ENCODE measurements at places on chromosomes 3 and 15.
A peak's percentile ranks its signal among the peaks of the same experiment; 100 is the strongest.

DNA sequence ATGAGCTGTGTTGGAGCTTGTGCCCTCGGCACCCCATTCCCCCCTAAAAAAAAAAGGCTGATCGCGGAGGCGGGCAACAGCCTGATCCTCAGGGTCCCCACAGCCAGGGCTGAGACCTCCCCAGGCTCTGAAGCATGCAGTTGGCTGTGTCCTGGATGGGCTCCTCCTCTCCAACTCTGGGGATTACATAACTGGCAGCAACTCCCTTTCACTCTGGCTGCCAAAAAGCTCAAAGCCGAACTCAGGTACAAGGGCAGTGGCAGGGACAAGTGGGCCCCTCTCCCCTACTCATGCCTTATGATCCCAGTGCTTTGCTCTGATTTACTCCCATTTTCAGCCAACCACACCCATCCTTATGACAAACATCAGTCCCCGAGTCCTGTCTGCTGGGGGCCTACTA is 18.3 kb downstream of the TPRA1 start:
- H3K27ac ChIP-seq = no peak overlapping the region
- H3K36me3 ChIP-seq = peaks cover 5% of the 10 kb centered on the region
- DNase-seq = no peak
- no peak overlapping the region for H3K4me3 ChIP-seq
- H3K27me3 ChIP-seq = no peaks in the 10 kb centered on the region

DNA sequence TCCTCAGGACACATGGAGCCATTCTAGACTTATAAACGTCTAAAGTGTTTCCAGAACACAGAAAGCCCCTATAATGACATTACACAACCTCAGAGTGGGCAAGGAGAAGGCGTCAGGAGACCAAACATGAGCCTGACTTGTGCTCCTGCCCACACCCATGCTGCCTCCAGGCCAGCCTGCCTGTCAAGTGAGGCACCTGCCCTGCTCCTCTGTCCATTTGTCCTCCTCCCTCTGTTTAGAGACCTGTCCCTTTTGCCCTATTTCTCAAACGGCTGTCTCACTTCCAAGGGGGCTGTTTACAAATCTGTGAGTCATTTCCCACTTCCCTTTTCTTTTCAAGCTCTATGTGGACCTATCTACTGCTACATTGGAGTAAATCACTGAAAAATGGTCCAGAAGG is 21.0 kb downstream of the ZDHHC3 start:
- H3K4me3 ChIP-seq = no peak overlapping the region
- no peak overlapping the region for H3K27ac ChIP-seq
- no peaks in the 10 kb centered on the region for H3K27me3 ChIP-seq

DNA sequence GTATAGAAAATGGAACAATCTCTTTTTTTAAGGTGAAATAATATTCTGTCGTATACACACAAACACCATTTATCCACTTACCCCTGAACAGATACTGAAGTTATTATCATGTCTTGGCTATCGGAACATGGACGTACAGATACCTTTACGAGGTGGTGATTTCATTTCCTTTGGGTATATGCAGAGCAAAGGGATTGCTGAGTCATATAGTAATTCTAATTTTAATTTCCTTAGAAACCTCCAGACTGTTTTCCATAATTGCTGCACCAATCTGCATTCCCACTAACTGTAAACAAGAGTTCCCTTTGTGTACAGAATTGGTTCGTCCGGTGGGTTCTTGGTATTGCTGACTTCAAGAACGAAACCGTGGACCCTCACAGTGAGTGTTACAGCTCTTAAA is 179.4 kb downstream of the SHOX2 start:
- no peak overlapping the region for H3K4me3 ChIP-seq
- no peak overlapping the region for H3K27ac ChIP-seq
- DNase-seq = no peak
- H3K27me3 ChIP-seq = no peaks in the 10 kb centered on the region
- no peaks in the 10 kb centered on the region for H3K36me3 ChIP-seq

GRCh38 chr3:31035681-31036080 is 141.2 kb upstream of the GADL1 start:
- no peak overlapping the region for H3K27ac ChIP-seq
- no peak overlapping the region for H3K4me3 ChIP-seq
- H3K36me3 ChIP-seq = peaks cover 2% of the 10 kb centered on the region
- no peaks in the 10 kb centered on the region for H3K27me3 ChIP-seq
- H3K4me1 ChIP-seq = no peaks in the 10 kb centered on the region

DNA sequence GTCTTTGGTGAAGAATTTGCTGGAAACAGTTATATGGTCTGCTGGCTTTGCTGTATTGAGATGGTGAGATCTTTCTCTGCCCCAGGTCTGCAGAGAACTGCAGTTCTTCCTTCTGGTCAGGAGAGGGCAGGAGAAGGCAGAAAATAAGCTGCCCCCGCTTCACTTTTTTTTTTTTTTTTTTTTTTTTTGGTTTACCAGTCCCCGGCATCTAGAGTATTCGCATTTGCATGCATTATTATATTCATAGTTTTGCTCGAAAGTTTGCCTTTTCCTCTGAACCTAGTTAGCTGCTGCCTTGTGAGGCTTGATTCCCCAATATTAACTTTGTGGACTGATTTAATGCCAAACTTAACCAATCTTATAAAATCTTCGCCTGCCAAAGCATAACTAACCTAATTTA is 10.6 kb upstream of the PARL start:
- peaks cover 2% of the 10 kb centered on the region for H3K36me3 ChIP-seq
- peaks cover 9% of the 10 kb centered on the region for H3K27me3 ChIP-seq

- DNase-seq = no peak
- peaks cover 9% of the 10 kb centered on the region for H3K27me3 ChIP-seq
These were observed 63.5 kb upstream of the ETV5 start for GRCh38 chr3:186172353-186172752.

GRCh38 chr3:16496008-16496407 is 17.5 kb downstream of the RFTN1 start:
- H3K36me3 ChIP-seq = peaks cover 10% of the 10 kb centered on the region
- H3K4me1 ChIP-seq = peaks cover 70% of the 10 kb centered on the region
- H3K4me3 ChIP-seq = peak overlapping the region; percentile 43
- no peaks in the 10 kb centered on the region for H3K27me3 ChIP-seq
- H3K27ac ChIP-seq = peak overlapping the region; percentile 6

GRCh38 chr3:190554197-190554596 is 40.3 kb downstream of the IL1RAP start:
- H3K36me3 ChIP-seq = peaks cover 4% of the 10 kb centered on the region
- DNase-seq = no peak
- no peaks in the 10 kb centered on the region for H3K27me3 ChIP-seq
- H3K4me1 ChIP-seq = peaks cover 11% of the 10 kb centered on the region
- peak overlapping the region; percentile 19 for H3K27ac ChIP-seq

- no peak for DNase-seq
- H3K4me3 ChIP-seq = no peak overlapping the region
- H3K4me1 ChIP-seq = peaks cover 19% of the 10 kb centered on the region
- no peaks in the 10 kb centered on the region for H3K27me3 ChIP-seq
- peak overlapping the region; percentile 24 for H3K27ac ChIP-seq
- H3K36me3 ChIP-seq = peaks cover 7% of the 10 kb centered on the region
These were observed 420.3 kb upstream of the CFAP20DC start for GRCh38 chr3:59469948-59470723.

GRCh38 chr3:72058493-72059081 is 273.6 kb upstream of the PROK2 start:
- no peak overlapping the region for H3K4me3 ChIP-seq
- no peak for DNase-seq
- H3K27ac ChIP-seq = no peak overlapping the region

DNA sequence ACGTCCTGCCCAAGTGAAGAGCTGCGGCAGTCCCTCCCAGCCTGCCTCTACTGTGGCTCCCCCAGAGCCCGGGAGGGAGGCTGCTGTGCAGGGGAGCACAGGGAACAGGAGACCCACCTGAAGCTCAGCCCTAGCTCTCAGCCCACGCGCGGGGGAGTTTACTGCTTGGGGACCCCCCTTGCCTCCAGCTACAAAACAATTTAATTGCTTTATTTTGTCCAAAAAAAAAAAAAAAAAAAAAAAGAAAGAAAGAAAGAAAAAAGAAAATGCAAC is 78.1 kb downstream of the CLDN11 start:
- H3K36me3 ChIP-seq = no peaks in the 10 kb centered on the region
- no peak overlapping the region for H3K27ac ChIP-seq
- peaks cover 12% of the 10 kb centered on the region for H3K27me3 ChIP-seq

DNA sequence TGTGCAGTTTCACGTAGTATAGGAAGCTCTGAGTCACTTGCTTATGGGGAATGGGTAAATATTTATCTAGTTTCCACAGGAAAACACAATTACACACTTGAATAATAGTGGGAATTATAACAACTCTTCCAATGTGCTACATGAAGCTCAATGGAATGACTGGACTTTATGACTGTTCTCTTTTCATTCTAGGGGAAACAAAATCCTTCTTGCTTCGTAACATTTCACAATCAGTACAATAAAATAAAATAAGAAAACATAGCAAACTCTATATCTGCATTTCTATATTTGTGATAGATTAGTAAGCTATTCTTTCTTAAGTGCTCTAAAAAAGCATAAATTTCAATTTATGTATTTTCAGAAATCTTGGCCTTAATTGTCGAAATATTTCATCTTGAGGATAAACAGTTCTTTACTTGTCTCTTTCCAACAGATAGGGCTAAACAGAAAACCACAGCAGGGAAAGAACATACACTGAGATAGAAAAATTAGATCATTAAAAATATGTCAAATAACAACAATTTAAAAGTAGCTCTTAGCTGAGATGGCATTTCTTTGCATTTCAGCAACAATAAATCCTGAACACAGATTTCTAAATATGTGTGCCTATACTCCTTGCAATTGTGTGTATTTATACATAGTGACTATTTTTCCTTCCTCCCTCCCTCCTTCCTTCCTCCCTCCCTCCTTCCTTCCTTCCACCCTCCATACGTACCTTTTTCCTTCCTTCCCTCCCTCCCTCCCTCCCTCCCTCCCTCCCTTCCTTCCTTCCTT is 395.5 kb upstream of the KCNMB2 start:
- DNase-seq = no peak
- no peaks in the 10 kb centered on the region for H3K36me3 ChIP-seq
- no peaks in the 10 kb centered on the region for H3K4me1 ChIP-seq
- H3K27ac ChIP-seq = no peak overlapping the region

DNA sequence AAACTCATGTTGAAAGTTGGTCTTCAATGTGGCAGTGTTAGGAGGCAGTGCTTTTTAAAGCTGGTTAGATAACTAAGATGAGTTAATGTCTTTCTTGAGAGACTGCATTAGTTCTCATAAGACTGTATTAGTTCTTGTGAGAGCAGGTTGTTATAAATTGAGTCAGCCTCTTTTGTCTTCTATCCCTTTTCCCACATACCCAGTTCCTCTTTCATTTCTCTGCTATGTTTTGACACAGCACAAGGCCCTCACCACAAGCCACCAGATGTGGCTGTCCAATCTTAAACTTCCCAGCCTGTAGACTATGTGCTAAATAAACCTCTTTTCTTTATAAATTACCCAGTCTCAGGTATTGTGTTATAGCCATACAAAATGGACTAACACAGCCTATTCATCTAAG is 94.6 kb upstream of the SNTN start:
- H3K27me3 ChIP-seq = no peaks in the 10 kb centered on the region

- H3K27me3 ChIP-seq = peaks cover 10% of the 10 kb centered on the region
- DNase-seq = no peak
- no peak overlapping the region for H3K27ac ChIP-seq
These were observed 14.7 kb upstream of the EDC3 start for GRCh38 chr15:74710319-74711094.

GRCh38 chr3:58175187-58175436 is 35.7 kb downstream of the DNASE1L3 start:
- no peaks in the 10 kb centered on the region for H3K27me3 ChIP-seq
- H3K36me3 ChIP-seq = peaks cover 5% of the 10 kb centered on the region
- no peak overlapping the region for H3K4me3 ChIP-seq

DNA sequence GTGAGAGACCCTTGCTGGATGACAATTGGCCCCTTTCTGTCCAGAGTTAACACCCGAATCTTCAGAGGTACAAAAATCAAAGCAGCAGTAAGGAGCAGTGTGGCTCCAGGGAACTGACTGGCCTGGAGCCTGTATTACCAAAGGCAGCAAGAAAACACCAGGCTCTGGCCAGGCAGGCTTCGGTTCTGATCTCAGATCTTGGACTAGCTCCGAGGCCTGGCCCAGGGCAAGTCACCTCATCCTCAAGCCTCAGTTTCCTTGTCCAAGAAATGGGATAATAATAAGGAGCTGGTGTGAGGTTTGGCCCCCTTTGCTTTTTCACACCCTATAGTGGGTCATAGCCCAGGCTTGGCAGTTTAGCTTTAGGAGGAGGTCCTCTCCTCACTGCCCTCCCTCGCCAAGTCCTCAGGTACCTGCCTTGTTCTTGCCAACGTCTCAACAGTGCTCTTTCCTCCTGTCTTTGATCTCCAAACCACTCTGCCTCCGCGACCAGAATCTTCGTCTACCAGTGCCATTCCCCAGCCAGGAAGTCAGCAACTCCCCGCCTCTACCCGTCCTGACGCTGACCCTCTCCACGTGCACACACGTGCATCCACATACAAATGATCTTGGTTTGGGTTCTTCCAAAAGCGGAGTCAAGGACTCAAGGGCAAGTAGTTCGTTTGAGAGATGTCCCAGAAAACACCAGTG is 82.6 kb upstream of the TLE3 start:
- DNase-seq = no peak
- no peaks in the 10 kb centered on the region for H3K27me3 ChIP-seq
- H3K27ac ChIP-seq = no peak overlapping the region
- no peak overlapping the region for H3K4me3 ChIP-seq
- H3K36me3 ChIP-seq = no peaks in the 10 kb centered on the region
- no peaks in the 10 kb centered on the region for H3K4me1 ChIP-seq

DNA sequence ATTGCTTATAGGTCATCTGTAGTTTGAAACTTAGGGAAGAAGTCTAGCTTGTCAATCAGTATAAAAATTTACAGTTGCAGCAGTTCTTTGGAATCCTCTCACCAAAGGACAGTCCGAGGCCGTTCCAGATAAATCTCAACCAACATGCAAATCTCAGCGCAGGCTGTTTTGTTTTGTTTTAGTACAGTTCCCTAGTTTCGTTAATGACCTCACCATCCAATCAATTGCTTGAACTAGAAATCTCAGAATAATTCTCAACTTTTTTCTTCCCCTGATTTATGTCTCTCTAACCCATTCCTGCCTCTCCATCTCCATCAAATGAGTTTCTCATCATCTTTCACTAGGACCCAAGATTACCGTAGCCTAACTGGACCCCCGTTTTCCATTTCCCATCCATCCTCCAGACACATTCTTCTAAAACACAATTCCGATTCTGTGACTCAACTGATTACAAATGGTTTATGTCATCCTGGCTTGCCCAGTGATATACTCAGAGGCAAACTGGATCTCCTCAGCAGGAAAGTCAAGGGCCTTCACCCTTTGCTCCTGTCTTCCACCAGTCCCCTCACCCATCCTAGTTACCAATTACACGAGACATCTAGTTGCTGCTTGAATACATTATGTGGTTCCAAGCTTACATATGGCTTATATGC is 1.3 kb downstream of the SMCO1 start:
- H3K27ac ChIP-seq = no peak overlapping the region
- no peak for DNase-seq
- H3K4me3 ChIP-seq = no peak overlapping the region
- H3K27me3 ChIP-seq = peaks cover 25% of the 10 kb centered on the region
- no peaks in the 10 kb centered on the region for H3K4me1 ChIP-seq

DNA sequence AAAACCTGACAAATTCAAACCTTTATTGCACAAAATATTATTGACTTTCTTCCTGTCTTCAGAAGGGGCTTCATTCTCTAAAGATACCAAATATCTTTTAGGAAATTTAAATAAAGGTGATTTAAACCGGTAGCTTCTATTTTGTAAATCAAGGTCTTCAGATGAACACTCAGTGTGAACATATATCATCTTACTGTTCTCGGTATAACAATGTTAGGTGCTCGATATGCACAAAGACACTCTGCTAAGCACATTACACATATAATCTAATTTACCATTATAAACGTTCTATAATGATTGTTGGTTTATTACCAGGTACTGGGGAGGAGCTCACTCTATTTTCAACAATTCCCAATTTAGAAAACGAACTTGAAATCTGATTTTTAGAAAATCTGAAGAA is 225.4 kb upstream of the AZI2 start:
- no peak for DNase-seq
- no peak overlapping the region for H3K27ac ChIP-seq
